ENCODE measurements at places on chromosomes 13 and 19. TPM values are rescaled to one million over a fixed set of nuclear protein-coding genes. Genes with fewer than 3 reads are reported as not detected.

Gene PRR20C
- total RNA-seq: not detected

Gene NPHS1
- total RNA-seq: 1.0 TPM

GRCh38 chr13:75437582-75438318, 44.2 kb downstream of the TBC1D4 start:
- H3K4me1 ChIP-seq: no peaks in the 10 kb centered on the region
- no peak for DNase-seq
- H3K36me3 ChIP-seq: no peaks in the 10 kb centered on the region
- H3K27ac ChIP-seq: no peak overlapping the region
- H3K27me3 ChIP-seq: no peaks in the 10 kb centered on the region
- H3K4me3 ChIP-seq: no peak overlapping the region

DNA sequence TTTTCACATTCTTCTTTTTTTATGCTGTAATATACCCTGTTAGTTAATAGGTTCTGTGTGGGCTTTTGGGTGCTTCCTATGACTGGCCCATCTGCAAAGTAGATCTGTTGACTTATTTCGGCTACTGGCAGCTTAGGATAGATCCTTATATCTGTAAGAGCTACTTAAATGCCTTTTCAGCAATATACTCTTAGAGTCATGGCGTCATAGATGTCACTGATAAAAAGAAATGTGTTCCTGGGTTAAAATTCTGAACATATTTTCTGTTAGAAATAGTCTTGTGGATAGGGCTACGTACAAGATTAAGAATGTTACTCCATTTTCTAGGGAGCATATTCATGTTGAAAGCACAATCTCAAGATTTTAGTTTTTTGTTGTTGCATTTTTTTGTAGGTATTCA, 4.7 kb downstream of the AKAP11 start:
- H3K27ac ChIP-seq: no peak overlapping the region
- H3K4me1 ChIP-seq: peaks cover 38% of the 10 kb centered on the region
- H3K36me3 ChIP-seq: no peaks in the 10 kb centered on the region
- H3K4me3 ChIP-seq: no peak overlapping the region
- no peaks in the 10 kb centered on the region for H3K27me3 ChIP-seq
